ENCODE measurements at places on chromosomes 16 and 17.

- no peak for DNase-seq
These were observed 2.1 kb upstream of the GSDMB start for GRCh38 chr17:39920218-39921210.

GRCh38 chr17:79752175-79752574, 21.4 kb downstream of the ENPP7 start:
- no peak for DNase-seq

- DNase-seq, result no peak
These were observed 14.3 kb upstream of the NUBP1 start for GRCh38 chr16:10729104-10730048.

DNA sequence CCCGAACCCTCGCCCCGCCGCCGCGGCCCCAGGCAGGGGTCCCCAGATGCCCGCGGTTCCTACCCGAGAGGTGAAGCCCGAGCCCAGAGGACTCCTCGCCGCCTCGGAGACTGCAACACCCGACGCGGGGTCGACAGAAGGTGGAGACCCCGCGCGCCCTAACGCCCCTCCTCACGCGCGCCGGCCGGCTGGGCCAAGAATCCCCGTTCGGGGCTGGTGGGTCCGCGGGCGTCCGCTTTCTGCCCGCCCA, 515 bp downstream of the SUMO2 start:
- no peak for DNase-seq

GRCh38 chr17:59719526-59719925, 12.1 kb downstream of the VMP1 start:
- no peak for DNase-seq

DNA sequence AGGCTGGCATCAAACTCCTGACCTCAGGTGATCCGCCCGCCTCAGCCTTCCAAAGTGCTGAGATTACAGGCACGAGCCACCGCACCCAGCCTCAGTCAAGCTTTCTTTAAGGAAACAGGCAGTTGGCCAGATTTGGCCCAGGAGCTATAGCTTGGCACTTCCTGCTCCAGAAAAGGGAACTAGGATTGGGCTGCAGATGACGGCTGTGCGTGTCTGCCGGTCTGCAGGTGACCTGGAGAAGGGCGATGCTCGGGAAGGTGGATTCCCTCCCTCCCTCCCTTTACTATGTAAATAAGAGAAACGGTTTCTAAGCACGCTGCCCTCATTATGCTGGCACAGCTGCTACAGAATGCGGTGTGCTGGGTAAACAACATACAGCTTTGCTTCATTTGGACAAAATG, 215.9 kb downstream of the RPTOR start:
- DNase-seq, result no peak

- DNase-seq, result no peak
These were observed 183.2 kb upstream of the GSE1 start for GRCh38 chr16:85429776-85430522.

DNA sequence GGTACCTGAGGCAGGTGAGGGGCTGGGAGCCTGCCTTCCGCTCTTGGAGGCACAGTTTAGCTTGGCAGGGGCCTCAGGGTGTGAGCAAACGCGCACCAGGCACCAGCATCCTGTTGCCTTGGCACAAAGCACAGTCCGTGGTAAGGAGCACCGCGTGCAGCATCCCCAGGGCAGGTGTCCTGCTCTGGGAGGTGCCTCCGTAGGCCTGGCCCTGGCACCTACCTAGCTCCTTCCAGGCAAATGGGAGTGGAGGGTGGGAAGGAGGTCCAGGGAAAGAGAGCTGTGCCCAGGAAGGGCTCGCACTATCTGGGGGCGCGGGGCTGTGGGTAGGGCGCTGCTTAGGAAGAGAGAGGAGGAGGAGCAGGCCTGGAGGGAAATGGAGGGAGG, 3.1 kb upstream of the GSE1 start:
- no peak for DNase-seq

- no peak for DNase-seq
These were observed 10.7 kb downstream of the CTF1 start for GRCh38 chr16:30907064-30907463.

DNA sequence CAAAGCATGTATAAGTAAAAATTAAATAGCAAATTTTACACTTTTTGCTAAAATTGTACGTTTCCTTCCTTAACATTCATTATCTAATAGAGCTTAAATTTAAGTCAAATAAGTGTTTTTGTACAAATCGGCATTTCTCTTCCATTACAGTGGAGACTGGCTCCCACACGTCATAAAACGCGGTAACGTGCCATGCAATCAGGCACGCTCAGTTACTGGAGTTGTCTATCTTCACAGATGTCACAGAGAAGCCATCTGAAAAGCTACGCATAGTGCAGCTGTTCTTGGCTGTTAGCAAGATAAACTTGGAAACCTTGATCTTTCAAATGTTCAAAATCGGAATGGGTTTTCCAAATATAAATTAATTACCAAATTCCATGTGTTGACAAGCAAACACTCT, 165.3 kb downstream of the STX8 start:
- no peak for DNase-seq

DNA sequence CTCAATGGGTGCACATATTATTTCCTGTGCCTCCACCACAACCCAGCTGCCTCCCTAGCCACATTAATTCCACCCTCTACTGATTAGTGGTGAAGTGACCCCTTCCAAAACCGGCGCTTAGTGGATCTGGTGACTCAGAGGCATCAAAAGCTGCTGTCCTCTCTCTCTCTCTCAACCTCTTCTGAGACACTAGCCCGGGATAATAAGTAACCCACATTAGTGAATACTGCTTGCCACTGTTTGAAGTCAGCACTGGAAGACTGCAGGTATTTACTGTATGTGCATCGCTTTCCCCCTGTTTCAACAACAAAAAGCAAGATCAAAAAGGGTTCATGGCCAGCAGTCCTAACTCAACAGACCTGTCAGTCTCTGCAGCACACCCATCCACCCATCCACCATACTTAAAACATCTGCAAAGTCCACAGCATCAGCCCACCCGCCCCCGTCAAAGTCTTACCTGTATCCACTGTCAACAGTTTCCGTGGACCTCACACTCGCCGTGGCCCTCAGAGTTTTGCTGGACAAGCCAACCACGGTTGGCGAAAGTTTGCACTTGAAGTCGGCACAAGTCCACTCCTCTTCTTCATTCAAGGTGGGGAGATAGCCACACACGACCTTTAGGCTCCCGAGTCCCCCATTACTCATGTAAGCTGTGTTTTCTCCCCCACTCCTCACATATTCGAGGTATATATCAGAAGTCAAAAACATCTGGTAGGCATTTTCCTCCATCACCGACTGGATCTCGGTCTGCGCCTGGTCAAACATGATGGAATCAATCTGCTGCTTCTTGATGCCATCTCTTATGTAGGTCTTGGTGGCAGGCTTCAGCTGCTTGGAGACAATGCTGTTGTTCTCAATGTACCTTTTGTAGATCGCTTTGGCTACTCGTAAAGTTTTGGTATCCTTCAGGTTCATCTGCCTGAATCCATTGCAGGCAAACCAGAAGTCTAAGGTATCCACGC, 3.8 kb downstream of the AXIN2 start:
- peak; percentile 71 for DNase-seq

- no peak for DNase-seq
These were observed 2.7 kb upstream of the SNX20 start for GRCh38 chr16:50683689-50684374.

GRCh38 chr16:6308176-6308575, 1024.5 kb upstream of the RBFOX1 start:
- no peak for DNase-seq

DNA sequence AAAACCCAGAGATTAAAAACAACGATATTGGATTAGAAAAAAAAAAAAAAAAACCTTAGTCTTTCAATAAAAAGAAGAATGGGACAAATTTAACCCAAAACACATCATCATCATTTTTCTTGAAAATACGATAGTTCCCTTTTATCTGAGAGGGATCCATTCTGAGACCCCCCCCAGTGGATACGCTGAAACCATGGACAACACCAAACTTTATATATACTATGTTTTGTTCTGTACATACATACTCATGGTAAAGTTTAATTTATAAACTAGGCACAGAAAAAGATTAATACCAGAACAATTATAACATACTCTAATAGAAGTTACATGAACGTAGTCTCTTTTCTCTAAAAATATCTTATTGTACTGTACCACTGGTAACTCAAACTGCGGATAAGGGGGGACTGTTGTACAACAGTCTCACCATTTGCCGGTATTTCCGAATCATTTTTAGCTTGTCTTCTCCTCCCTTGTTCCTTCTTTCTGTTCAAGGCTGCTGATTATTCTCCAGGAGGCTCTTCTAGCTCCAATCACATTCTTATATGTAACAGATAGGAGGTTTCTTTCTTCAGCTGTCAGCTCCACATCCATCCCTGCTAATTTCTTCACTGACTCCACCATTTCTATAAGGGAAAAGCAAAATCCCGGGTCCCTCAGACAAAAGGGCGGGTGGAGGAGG, 37.0 kb downstream of the RNF135 start:
- no peak for DNase-seq

DNA sequence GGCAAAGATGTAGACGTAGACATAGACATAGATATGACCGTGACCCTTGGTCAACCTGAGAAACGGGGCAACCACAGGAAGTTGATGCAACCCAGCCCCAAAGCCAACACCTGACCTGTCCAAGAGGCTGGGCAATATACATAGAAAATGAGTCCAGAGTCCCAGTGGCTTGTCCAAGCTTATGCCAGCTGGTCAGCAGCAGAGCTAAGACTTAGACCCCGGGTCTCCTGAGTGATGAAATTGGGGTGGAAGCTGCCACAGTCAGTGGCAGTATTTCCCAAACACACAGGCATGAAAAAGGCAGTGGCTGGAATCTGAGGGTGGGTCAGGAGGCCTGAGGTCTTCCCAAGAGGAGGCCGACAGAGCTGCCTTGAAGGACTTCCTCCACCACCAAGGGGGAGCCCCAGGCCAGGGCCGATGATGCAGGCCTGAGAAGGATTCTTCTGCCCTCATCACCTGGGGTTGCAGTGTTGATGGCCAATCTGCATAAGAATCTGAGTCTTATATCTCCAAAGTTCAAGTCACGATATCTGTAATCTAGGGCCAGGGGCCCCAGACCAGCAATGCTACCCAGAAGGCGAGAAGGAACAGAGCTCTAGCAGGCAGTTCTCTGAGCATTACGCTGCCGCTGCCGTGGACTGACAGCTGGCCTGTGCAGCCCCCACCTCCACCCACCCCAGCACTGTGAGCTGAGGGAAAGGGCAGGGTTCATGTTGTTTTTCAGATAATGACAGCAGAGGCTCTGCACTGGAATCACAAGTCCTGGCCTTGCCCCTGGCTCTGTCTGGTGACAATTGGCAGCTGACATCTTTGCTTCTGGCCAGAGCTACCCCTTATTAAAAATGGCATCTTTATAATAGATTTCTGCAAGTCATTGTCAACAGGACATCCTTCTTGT, 72.7 kb downstream of the GNAO1 start:
- no peak for DNase-seq

- DNase-seq, result no peak
These were observed 18.3 kb downstream of the GLYR1 start for GRCh38 chr16:4828567-4829321.

- DNase-seq, result no peak
These were observed 193.6 kb downstream of the PARN start for GRCh38 chr16:14436401-14436955.

GRCh38 chr16:65884018-65884417, 482.5 kb upstream of the CDH5 start:
- no peak for DNase-seq

DNA sequence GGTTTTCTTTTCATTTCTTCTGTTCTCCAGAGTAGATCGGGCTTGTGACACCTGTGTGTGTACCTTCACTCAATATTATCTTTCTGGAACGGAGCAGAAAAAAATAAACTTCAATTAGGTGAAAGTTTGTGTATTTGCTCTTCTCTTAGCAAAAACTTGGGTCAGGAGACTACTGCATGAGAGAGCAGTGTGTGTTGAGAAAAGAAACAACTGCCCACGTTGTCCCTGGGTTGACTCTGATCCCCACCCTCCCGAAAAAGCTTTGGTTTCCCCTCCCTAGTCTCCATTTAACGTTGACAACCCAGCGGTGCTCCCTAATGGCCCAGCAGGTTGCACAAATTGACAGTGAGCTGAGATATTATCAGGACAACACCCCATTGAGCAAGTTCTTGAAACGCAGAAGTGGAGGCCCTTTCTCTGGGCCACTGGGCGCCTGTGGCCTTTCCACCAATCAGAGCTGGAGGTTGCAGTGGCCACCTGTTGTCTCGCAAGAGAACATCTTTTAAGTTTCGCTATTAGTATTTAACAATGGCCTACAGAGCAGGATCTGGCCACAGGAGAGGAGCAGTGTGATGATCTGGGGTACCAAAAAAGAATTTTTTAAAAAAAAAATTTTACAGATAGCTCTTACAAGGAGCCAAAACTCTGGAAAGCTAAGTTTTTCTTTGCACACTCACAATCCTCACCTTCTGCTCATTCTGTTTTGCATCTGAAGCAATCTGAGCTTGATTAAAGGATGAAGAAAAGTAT, 1.5 kb upstream of the TOX3 start:
- no peak for DNase-seq

DNA sequence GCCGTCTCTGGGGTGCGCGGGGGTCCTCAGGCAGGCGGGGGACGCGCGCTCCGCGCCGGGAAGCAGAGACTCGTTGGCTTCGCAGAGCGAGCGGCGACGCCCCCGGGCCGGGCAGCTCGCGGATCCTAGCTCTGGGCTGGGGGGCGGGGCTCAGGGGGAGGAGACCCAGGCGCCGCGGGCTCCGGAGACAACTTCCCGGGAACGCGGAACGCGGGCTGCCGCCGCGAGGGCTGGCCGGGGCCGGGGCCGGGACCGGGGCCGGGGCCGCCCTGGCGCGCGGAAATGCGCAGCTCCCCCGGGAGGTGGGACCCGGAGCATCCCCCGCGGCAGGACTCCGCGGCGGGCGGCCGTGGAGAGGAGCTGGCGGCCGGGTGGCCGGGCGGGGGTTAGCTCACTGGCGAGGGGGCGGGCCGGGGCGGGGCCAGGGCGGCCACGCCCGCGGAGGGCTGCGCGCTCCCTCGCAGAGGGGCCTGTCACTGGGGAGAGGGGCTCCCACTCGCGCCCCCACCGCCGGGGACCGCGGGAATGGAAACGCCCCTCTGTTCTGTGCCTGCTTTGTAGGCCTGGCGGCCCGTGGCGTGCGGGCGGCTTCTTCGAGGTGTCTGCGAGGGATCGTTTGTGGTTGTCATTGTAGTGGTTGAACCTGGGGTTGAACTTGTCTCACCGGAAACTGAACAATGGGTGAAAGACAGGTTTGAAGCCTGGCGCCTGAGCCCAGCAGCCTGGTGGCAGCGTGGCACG, at the start of gene GAS7:
Gene GAS7 (minus strand): TSS at position 98 of the 741 bp plus-strand sequence.
- DNase-seq, result no peak

DNA sequence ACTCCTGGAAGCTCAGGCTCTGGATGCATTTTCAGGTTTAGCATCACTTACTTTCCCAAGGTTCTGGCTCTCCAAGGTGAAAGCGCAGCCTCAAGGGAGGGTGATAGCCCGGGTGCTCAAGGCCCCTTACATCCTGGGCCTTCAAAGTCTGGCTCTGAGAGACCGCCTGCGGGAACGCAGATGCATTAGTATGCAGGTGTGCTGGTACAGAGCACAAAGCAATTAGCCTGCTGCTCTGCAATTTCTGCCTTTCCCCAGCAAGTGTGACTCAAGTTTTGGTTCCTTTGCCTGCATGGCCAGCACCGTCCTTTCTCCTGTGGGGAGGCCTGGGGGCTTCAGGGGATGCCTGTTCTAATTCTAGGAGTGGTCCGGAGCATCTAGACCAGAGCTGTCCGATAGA, 116.2 kb downstream of the AATF start:
- no peak for DNase-seq

GRCh38 chr17:49031965-49032928, 35.1 kb downstream of the IGF2BP1 start:
- peak; percentile 79 for DNase-seq

- no peak for DNase-seq
These were observed 175.9 kb downstream of the IRF8 start for GRCh38 chr16:86074651-86075487.
